Stimulated activated CD8-positive, alpha-beta memory T cell treated with anti-CD3 and anti-CD28 coated beads, Interleukin-7, amount 100 ng/mL, for 1 hour (primary cell): ENCODE measurements at places on chromosomes 6 and 20.

GRCh38 chr6:81700414-81700813, 52.1 kb downstream of the TENT5A start:
- no peak for DNase-seq

DNA sequence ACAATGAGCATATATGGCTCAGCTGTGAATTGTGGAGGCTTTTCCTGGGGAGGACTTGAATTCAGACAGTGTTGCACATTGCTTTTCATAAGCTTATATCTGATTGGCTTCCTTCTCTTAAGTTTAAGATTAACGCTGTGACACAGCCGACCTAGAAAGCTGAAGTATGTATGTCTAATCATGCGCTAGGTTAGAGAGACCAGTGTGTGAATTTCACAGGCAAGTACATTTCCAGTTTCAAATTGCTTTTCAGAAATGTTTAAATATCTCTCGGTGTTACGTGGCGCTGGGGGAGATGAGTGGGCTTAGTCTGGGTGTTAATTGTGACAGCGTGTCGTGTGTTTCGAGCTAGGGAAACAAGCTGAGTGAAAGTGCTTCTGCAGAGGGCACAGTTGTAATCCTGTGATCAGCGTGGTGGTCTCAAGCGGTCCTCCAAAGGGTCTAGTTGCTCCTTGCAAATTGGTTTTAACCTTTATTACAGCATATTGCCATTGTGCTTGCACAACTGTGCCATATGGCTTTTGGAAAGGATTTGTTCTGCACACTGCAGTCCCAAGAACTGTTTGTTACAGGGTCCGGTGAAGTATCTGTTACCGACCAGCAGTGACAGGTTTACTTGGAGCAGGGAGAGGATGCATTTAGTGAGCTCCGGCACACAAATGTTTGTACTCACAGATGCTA, 166.6 kb downstream of the SASH1 start:
- no peak for DNase-seq

DNA sequence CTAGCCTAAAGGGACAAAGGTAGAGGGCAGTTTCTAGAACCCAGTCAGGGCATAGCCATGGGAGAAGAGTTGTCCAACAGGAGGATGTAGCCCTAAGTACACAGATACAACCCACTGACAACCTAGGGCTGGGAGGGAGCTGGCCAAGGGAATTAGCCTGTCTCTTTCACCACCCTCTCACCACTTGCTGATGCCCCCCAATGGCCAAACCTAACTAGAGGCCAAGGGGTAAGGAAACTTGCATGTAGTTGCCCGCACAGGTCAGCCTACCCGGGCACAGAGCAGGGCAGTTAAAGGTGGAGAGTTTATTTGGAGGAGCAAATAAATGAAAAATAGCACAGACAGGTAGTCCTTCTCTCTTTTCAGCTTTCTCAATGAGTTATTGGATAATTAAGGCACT, 143.3 kb downstream of the LRFN2 start:
- no peak for DNase-seq

GRCh38 chr6:72948153-72948552, 277.1 kb downstream of the KHDC1L start:
- DNase-seq, result no peak

- DNase-seq, result no peak
Measured at GRCh38 chr6:157944983-157945931, 36.4 kb upstream of the SYNJ2 start.

- DNase-seq, result no peak
Measured at GRCh38 chr6:47789553-47789952, 7.7 kb downstream of the OPN5 start.
